ENCODE measurements at places on chromosomes 1 and 21.
A peak's percentile ranks its signal among the peaks of the same experiment; 100 is the strongest.

- peak; percentile 58 for DNase-seq
Observed at GRCh38 chr21:43865540-43866259, 677 bp downstream of the AGPAT3 start.

DNA sequence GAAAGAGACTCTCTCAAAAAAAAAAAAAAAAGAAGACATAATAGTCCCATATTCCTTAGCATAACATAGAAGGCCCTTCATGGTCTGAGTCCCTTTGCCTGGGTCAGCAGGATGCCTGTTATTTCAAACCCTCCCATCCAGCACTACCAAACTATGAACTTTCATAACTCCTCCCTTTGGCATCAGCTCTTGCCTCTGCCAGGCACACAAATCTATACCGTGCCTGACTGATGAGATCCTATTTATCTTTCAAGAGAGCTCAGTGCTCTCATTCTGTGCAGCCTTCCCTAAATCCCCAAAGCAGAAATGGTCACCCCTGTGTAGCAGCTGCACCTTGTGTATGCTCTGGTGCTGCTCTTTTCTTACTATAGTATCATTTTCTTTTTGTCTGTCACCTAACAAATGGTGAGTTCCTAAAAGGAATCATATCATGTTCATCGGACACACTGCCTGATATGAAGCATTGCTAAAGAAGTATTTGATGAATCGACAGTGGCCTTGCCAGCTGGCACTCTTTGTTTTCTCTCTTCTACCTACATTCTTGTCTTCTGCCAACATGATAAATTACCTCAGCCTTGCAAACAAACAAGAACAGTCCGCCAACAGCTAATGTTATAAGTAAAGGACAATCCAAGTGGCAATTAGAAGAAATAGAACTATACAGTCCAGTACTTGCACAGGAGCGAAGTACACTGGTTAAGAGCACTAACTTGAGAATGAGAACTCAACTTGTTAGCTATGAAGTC lies 29.9 kb downstream of the FMO4 start:
- no peak for DNase-seq

DNA sequence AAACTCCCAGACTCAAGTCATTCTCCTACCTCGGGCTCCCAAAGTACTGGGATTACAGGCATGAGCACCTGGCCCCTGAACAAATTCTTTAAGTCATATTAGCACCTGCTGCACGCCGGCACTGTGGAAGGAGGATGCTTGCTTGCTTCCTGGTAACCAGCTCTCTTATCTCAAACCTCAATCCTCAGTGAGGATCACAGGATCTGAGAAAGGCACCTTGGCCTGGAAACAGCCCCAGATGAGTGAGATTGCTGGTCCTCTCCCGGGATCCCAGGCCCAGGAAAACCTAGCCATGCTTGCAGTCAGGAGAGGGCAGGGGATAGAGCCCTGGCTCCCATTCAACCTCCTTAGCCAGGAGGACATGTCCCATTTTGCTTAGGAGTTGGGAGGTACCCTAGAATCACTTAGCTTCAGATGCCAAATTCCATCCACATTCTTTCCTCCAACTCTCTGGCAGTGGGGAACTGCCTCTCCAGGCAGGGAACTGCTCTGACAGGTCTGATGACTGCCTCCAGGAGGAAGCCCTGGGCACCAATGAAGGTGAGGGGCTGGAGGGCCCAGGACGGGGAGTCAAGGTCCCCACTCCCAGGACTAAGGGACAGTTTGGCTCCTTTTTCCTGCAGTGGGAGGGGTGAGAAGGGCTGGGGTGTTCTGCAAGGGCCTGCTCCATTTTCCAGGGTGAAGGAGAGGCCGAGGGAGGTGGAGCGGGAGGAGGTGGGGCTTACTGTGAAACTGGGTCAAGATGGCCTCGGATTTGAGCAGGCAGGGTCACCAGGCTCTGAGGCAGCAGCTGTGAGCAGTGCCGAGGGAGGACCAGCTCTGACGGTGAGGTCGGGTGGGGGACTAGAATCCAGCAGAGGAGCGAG lies 9.5 kb downstream of the GPR37L1 start:
- no peak for DNase-seq

GRCh38 chr1:10528066-10529014 lies 53.6 kb downstream of the PEX14 start:
- no peak for DNase-seq

DNA sequence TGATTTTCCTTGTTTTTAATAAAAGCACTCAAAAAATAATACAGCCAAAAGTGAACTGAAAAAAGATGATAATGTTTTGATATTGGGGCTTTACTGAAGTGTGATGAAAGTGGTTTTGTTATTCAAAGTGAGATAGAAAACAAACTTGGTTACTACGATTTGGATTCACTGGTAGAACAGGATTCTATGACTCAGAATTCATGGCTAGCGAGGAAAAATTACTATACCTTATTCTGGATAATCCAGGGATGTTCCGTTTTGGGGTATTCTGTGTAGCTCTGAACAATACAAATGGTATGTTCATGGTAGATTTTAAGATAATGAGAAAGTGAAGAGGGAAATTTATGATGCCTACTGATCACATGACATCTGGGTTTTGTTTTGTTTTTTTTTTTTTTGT lies 117.7 kb downstream of the NRDC start:
- DNase-seq, result no peak

GRCh38 chr1:38451541-38451993 lies 405.0 kb upstream of the POU3F1 start:
- no peak for DNase-seq

- DNase-seq, result peak; percentile 80
Observed at GRCh38 chr1:37486680-37487618, 12.6 kb downstream of the ZC3H12A start.

GRCh38 chr1:119720866-119721440 lies 9.2 kb downstream of the PHGDH start:
- no peak for DNase-seq

GRCh38 chr1:186978596-186979556 lies 150.1 kb downstream of the PLA2G4A start:
- DNase-seq, result no peak

DNA sequence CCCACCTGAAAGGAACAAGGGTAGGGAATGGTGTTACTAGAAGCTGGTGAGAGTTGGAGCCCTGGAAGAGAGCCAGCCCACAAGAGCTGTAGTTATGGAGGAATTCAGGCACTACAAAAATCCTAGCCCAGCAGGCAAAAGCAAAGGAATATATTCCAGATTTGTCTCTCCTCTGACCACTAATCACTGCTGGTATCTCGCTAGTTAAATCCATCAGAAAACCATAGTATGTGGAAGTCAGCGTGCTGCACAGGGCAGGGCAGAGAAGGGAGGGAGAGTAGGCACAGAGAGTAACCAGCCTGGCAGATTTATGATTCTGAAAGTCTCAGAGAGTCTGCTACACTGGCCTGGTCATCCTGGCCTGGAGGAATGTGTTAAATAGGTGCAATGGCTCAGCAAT lies 88.6 kb downstream of the SELENOF start:
- no peak for DNase-seq

GRCh38 chr21:42746240-42746592 lies 92.8 kb downstream of the PDE9A start:
- DNase-seq, result peak; percentile 10

GRCh38 chr1:66282343-66282852 lies 251.6 kb upstream of the SGIP1 start:
- peak; percentile 87 for DNase-seq

DNA sequence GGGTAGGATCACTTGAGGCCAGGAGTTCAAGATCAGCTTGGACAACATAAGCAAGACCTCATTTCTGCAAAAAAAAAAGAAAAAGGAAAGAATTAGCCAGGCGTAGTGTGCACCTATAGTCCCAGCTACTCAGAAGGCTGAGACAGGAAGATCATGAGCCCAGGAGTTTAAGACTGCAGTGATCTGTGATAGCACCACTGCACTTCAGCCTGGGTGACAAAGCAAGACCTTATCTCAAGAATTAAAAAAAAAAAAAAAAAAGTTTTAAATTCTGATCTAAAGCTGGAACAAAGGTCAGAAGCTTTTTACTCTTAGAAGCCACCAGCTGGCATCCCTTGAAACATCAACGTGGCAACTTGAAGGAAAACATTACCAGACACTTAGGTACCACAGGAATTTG lies 45.3 kb downstream of the HENMT1 start:
- DNase-seq, result no peak

GRCh38 chr21:42302076-42302650 lies 13.0 kb downstream of the TFF3 start:
- DNase-seq, result no peak

DNA sequence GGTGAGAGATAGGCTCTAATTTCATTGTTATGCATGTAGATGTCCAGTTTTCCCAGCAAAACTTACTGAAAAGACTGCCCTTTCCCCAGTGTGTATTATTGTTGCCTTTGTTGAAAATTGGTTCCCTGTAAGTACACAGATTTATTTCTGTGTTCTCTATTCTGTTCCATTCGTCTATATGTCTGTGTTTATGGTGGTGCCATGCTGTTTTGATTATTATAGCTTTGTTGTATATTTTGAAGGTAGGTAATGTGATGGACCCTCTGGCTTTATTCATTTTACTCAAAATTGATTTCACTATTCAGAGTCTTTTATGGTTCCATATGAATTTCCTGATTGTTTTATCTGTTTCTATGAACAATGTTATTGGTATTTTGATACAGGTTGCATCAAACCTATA lies 375.8 kb upstream of the VAMP3 start:
- DNase-seq, result no peak

DNA sequence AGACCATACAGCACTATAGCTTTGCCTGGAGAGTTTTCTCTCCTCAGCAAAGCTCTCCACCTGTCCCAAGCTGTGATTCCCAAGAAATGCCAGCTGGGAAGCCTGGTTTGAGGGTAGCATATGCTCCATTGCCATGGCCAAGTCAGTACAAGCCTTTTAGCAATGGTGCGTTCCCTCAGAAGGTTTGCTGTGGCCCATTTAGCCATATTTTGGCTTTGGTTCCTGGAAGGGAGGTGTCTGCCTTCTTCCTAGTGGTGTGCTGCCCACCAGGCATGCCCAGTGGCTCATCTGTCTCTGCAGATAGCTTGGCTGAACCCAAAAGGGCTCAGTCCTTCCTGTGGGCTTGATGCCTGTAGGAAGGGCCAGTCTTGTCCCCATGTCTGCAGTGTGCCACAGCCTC lies 32.4 kb downstream of the GALNT2 start:
- DNase-seq, result no peak

GRCh38 chr1:155300024-155300423 lies 1.2 kb downstream of the PKLR start:
- no peak for DNase-seq

DNA sequence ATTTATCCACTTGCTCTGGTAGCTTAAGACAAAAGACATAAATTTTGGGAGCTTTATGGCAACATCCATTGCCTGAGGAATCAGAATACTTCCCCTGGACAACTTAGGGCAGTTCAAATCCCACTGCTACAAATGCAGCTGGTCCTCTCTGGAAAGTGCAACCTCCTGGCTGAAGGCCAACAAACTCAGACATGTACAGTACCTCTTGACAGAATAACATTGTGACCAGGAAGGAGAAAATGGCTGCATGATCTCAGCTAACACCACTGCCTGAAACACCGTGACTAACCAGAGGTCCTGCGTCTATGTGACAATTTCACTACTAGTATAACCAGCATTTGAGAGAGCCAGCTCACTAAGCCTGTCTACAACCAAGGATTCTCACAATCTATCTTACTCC lies 218.9 kb downstream of the CRB1 start:
- no peak for DNase-seq

DNA sequence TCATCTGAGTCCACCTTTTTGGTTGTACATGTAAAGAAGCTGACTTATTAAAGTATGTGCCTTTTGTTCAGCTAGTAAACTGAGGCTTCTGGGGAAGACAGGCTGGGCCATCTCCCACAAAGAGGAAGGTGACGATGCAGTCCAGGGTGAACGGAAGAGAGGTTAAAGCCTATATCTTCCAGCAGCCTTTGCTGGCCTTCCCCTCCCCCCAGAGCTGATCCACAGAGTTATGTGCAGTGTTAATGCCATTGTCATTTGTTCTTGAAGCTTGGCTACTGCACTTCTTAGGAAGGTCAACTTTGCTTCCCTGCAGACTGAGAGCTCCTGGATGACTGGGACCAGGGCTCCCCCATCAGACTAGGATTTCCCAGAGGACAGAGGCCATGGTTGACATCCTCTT lies 2.2 kb downstream of the SLC30A2 start:
- DNase-seq, result no peak

- no peak for DNase-seq
Observed at GRCh38 chr1:54777431-54777830, 13.1 kb upstream of the PARS2 start.

- no peak for DNase-seq
Observed at GRCh38 chr1:227215863-227216510, 102.3 kb downstream of the CDC42BPA start.

GRCh38 chr1:172279939-172280636 lies 140.4 kb upstream of the C1orf105 start:
- no peak for DNase-seq

GRCh38 chr1:239587066-239587465 lies 200.7 kb downstream of the CHRM3 start:
- peak; percentile 49 for DNase-seq

GRCh38 chr1:11740258-11741192 lies 4.6 kb downstream of the AGTRAP start:
- peak; percentile 67 for DNase-seq

GRCh38 chr21:14734191-14734590 lies 188.1 kb upstream of the SAMSN1 start:
- DNase-seq, result no peak

DNA sequence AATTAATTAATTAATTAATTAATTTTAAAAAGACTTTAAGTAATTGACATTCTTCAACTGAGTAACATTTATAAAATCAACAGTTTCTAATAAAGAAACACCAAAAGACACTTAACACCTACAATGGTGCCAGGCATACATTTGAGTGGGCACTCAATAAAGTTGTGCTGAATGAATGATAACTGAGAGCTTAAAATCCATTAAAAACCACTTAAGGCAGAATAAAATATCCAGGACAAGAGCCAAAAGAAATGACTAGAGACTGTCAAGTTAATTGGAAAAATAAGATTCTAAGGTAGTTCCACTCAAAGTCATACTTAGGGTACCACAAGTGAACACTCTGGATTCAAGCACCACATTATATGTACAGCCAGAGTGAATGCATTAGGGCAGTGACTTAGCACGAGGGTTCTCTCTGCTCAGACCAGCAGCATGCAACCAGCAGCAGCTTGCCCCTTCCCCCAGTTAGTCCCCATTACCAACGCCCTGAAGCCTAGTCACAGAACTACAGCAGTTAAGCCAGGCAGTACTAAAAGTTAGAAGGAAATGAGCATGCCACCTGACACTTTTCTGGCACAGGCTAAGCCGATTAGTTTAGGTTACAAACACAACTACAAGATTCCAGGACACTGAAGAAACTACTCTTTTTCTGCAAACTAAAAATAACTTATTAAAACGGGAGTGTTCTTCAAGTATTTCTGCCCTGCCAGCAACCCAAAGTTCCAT lies 46.5 kb downstream of the LUZP1 start:
- DNase-seq, result no peak

DNA sequence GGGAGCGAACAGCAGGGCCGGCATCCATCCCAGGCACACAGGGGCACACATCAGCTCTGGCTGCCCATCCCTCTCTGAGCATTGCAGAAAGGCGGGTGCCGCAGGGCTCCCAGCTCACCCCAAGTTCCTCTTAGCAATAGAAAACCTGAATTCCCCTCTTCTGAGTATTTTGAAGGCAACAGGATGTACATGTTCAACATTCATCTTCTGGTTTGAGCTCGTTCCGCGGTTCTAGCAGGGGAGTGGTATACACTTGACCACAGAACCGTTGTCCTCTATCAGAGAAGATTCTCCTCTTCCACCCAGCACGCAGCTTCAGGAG lies 23.6 kb downstream of the ACTA1 start:
- DNase-seq, result no peak

GRCh38 chr21:39518847-39519210 lies 67.1 kb downstream of the SH3BGR start:
- DNase-seq, result no peak

Measured in CD4-positive, alpha-beta T cell treated with Interleukin-17A for 1 hour (primary cell).